Activated T-helper 1 cell treated with Interleukin-2 at 50 U/mL for 16 hours (primary cell): ENCODE measurements at places on chromosomes 7 and 10.

DNA sequence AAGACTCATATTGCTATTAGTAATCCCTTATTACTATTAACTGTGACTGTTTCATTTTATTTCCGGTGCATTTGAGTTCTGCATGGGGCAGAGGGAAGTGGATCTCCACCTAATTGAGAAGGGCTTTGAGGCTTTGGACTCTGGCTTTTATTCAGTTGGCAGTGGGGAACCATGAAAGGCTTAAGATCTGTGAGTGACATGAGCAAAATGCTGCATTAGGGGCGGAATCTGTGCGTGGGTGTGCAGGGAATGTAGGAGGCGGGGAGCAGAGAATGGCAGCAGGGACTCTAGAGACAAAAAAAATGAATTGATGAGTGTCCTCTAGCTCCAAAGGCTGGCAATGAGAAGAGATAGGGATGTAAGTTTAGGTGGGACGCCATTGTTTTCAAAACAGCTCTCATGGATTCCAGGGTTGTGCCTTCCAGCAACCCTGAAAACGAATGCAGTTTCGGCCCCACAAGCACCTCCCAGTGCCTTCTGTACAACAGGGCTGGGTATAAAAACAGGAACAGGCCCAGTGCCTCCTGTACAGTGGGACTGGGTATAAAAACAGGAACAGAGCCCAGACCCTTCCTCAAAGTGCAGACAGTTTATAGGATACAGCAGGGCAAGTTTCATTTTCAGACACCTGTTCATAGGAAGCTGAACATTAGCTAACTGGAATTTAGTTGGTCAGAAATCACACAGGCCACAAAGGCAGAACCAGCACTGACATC, 663.3 kb upstream of the FOXK1 start:
- no peak for DNase-seq

DNA sequence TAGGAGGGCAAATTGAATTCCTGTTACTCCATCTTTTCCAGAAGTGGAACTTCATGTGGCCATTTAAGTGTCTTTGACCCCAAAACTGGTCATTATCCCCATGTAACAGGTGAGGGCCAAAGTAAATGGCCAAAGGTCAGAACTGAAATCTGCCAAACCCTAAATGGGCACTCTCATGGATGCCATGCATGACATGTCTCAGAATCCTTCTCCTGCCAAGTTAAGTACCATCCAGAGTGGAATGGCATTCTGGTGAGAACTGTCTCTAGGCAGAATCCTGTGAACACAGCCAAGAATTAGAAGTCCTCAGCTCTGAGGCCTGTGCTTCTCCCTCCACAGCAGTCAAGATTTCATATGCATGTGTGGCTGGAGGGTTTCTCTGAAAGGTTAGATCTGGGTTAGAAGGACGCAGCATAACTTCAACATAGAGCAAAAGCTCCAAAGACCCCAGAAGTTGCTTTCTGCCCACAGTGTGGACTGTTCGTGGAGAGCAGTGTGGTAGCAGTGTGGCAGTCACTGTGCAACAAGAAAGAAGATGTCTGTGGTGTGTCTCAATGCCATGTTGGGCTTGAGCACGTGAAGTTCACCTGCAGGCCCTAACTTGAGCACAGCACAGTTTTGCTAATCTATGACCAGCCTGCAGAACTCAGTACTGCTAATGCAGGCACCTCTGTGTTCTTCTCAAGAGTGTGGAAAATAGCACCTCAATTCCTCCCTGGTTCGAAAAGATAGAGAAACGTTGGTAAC, 121.3 kb downstream of the ADCY1 start:
- no peak for DNase-seq

GRCh38 chr7:86469680-86470295, 173.9 kb upstream of the GRM3 start:
- DNase-seq: no peak

DNA sequence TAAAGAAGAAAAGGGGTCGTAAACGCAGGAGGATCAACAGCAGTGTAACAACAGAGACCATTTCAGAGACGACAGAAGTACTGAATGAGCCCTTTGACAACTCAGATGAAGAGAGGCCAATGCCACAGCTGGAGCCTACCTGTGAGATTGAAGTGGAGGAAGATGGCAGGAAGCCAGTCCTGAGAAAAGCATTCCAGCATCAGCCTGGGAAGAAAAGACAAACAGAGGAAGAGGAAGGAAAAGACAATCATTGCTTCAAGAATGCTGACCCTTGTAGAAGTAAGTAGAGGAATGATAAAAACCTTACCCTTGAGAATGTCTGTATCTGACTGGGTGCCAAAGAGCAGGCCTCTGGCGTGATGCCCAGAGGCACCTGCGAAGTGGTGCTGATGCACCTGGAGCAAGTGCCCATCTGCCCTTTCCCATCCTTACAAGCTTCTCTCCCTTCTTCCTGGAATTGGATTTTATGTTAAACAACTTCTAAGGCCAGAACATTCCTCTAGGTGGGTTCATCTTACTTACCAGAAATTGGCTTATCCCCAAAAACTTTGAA, 86.4 kb upstream of the SAMD8 start:
- no peak for DNase-seq

DNA sequence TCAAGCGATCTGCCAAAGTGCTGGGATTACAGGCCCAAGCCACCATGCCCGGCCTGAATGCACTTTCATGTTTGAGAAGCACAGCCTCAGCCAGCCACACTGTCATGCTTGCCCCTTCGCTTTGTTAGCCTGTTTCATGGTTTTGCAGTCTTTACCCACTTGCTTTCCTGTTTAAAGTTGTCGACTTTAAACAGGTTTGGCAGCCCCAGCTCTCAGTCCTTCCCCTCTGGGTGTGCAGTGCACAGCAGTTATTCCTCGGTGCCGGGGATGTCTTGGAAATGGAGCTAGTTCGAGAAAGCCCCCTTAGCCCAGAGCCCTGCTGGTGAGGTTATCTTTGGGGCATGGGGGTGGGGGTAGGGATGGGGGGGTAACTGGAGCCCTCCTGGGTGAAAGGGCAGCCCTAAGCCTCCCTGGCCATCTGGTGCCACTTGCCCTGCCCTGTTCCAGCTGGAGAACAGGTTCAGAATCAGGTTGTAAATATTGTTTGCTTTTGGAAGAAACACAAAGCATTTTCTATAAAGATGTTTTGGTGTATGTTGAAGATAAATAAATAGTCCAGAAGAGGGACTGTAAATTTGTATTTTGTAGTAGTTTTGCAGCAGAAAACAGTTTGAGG, 14.8 kb downstream of the TSPAN14 start:
- DNase-seq: no peak

GRCh38 chr10:118258285-118258684, 83.8 kb downstream of the FAM204A start:
- no peak for DNase-seq

DNA sequence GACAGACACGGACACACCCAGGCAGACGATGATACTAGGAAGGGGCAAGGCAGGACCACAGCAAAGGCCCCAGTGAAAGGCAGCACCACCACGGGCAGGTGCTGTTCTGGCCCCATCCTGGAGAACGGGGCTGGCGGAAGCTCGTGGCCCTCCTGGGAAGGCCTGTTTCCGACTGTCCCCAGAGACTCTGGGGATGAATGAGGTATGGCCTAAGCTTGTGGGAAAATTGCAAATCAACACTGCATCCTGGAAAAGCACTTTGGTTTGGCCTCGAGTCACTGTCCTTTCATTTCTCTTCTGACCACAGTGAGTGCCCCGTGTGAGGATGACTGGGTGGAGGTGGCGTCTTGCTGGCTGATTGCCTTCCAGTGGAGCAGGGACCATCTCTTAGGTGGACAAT, 81.6 kb upstream of the ANLN start:
- DNase-seq: no peak

DNA sequence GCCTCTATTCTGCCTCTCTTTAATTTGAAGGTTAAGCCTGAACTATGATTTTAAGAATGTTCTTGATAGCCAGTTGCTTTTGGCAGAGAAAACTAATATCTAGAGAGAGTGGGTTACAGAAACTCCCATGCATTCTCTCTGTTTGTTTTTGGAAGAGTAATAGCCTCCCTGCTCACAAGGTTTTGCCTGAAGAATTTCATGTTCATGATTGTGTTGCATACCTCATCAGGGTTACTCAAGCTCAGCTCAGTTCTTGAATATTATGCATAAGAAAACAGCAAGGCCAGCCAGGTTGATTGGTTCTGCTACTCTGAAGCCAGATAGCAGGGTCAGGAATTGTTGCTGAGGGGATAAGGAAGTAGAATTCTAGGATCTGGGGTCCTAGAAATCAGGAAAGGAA, 137.4 kb downstream of the MDFIC start:
- no peak for DNase-seq

DNA sequence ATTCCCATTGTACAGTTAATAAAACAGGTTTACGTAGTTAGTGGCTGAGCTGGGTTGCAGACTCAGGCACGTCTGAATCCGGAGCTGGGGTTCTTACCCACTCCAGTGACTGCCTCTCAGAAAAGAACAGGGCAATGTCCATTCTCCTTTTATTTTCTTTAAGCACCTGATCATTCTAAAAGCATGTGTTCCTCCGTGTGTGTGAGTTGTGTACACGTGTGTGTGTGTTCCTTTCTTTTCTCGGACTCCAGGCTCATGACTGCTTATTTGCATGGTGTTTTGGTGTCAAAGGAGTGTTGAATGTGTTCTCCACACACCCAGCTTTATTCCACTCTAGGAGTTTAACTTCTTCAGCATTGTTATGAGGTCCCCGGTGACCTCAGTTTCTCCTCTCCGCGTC, 260.1 kb downstream of the SNX10 start:
- no peak for DNase-seq

- no peak for DNase-seq
Measured at GRCh38 chr10:114728325-114728724, 70.2 kb upstream of the ABLIM1 start.

DNA sequence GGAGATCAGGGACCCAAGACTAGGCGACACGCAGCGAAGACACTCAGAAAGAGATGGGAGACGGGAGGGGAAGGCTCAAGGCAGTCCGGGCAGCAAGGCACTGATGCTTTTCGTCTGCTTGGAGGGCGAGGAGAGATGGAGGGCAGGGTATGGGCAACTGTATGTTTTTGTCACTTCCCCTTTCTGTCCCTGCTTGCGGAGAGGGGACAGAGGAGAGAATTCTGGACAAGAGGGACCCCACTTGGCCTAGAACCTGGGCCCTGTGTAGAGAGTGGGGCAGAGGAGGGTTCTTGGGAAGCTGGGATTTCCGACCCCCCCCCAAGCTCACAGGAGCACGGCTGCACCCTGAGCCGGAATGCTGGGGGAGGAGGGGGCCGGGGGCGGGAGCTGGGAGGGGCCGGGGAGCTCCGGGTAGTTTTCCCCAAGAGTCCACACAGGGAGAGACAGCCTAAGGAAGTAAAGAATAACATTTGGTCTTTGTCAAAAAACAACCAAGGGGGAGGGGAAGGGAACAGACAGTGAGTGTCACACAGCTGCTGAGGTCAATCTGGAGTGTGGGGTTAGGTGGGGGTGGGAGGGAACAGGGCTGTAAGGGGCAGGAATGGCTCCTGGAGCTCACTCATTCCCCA, 1.8 kb downstream of the LRCH4 start:
- no peak for DNase-seq

DNA sequence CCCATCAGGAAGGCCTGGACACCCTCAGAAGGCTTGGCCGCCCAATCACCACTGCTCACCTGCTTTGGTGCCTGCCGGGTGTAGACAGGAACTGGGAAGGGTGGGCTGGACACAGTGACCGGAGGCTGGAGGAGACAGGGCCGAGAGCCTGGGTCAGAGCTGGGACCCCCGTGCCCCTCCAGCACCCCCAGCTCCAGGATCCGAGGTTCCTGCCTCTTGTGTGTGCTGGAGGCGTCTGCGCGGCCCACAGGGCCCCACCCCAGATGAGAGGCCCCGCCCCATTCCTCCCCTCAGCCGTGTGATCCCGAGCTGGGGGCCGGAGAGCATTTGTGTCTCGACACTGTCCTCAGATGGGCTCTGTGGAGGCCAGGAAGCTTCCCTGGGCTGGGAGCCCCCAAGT, 9.4 kb downstream of the ADAM8 start:
- DNase-seq: no peak

- no peak for DNase-seq
Measured at GRCh38 chr7:3880228-3880987, 579.4 kb downstream of the SDK1 start.

GRCh38 chr10:110057456-110057855, 49.7 kb downstream of the ADD3 start:
- DNase-seq: no peak

GRCh38 chr7:87140271-87140748, 11.9 kb upstream of the DMTF1 start:
- no peak for DNase-seq

GRCh38 chr7:46165276-46165675, 244.2 kb upstream of the IGFBP3 start:
- no peak for DNase-seq

GRCh38 chr7:80225361-80225760, 90.7 kb downstream of the GNAI1 start:
- DNase-seq: no peak

DNA sequence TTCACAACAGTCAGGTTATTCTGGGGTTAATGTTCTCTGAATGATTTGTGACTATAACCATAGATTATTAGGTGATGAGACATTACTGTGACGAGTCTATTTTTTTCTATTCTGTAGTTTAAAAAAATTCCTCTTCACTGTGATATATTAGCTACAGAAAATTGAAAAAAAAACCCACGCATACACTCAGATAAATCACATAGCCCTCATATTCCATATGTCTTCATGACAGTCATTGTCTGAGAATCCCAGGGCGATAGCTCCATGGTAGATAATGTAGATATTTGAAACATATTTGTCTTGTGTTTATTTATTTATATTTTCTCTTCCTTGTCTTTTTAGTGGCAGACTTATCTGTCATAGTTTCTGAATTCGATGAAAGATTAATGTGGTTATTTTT, 110.0 kb downstream of the CAMK1D start:
- DNase-seq: no peak

GRCh38 chr10:123835575-123835974, 56.0 kb downstream of the CPXM2 start:
- no peak for DNase-seq

GRCh38 chr10:126059076-126059826, 162.9 kb downstream of the FANK1 start:
- no peak for DNase-seq

DNA sequence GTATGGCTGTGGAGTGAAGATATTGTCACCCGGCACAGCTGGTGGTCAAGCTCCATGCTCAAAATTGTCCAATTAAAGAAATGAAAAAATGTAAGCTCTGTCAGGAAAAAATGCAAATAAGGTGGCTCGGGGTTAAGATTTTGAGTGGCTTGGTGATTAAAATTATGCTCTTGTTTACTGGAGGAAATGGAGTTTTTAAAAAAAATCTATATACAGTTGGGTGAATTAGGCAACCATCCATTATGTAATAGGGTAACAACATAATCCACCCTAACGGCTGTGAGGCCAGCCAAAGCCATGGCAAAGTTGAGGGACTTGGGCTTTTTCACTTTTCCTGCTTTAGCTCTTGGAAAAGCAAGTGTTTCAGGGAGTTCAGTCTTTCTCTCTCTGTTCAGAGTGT, 260.8 kb upstream of the HABP2 start:
- no peak for DNase-seq

- DNase-seq: no peak
Measured at GRCh38 chr10:22640359-22640758, 74.0 kb downstream of the PIP4K2A start.

- DNase-seq: no peak
Measured at GRCh38 chr7:117808910-117809705, 64.1 kb downstream of the CTTNBP2 start.
